ENCODE measurements at places on chromosomes 16 and 17.

DNA sequence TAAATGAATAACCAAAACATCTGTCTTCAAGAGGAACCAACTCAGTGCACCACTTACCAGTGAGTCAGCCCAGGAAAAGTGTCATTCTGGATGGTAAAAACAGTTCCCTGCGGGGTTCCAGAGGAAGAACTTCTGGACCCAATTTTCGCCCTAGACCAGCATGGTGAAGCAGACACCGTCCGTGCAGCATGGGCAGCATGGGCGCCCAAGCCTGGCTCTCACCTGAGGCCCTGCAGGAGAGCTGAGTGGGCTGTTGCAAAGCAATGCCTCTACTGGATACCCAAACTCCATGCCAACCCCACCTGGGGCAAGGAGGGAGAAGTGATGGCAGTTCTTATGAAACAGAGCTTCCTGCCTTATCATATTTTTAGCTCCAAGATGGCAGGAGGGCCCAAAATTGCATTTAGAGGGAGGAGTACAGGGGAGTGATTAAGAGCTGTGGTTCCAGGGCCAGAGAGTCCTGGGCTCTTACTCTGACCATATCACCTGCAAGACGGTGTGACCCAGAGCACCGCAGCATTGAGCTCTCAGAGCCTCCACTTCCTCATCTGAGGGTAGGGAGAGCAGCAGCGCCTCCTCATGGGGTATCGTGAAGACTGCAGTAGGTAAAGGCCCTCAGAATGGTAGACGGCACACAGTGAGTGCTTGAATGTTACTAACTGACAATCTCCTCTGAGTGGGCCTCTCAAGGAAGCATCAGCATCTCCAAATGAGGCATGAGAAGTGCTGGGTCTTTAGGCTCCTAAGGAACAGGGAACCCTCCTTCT is 16.6 kb upstream of the INPP5K start:
- no peak for DNase-seq

GRCh38 chr16:67878232-67878631 is 5.4 kb downstream of the EDC4 start:
- no peak for DNase-seq

DNA sequence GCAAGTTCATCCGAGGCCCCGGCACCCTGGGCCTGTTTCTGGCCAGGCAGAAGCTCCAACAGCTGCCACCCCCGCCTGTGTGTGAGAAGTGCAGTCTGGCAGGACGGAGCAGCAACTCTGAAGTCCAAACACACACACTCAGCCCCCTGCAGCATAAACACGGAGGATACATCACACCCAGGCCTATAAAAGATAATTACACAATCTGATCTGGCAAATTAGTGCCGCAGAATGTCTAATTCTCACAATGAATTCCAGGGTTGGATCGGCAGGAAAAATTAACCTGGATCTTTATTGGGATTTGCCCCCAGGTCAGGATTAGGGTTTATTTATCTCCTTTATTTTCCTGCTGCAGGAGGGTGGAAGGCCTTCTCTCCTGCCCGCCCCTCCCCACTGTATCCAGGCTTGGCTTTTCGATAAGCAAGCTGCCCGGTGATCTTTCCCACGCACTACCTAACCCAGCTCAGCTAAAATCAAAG is 311.4 kb downstream of the SOX9 start:
- DNase-seq: no peak

- DNase-seq: no peak
Observed at GRCh38 chr16:52634528-52634927, 87.6 kb upstream of the TOX3 start.

- DNase-seq: no peak
Observed at GRCh38 chr16:26111900-26112299, 420.1 kb downstream of the HS3ST4 start.

DNA sequence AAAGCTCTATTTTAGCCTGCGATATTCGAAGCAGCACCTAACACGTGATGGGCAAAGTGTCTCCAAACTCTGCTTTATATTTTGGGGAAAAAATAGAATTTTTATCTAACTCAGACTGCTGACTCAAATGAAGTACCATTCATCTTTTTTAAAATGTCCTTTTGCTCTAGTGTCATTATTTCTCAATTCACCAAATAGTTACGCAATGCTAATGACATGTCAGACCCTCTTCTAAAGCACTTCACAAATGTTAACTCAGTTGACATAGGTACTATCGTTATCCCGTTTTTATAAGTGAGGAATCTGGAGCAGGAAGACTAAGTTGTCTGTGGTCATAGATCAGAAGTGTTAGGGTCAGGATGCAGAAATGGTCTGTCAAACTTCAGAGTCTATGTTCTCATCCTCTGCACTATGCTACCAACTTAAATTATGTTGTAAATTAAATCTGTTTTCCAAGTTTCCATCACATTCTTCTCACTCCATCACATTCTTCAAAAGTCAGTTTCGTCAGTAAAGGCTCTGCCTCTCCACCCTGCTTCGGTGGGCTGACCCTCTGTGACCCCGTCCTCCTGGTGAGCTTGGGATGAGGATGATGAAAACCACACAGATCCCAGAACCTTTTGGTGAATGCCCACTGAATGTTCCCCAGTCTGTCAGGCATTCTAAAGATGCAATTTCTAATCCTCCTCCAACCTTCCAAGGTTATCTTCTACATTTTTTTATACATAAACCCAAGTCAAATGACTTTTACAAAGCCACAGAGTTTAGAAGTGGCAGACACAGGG is 102.8 kb downstream of the ADAMTS18 start:
- no peak for DNase-seq

DNA sequence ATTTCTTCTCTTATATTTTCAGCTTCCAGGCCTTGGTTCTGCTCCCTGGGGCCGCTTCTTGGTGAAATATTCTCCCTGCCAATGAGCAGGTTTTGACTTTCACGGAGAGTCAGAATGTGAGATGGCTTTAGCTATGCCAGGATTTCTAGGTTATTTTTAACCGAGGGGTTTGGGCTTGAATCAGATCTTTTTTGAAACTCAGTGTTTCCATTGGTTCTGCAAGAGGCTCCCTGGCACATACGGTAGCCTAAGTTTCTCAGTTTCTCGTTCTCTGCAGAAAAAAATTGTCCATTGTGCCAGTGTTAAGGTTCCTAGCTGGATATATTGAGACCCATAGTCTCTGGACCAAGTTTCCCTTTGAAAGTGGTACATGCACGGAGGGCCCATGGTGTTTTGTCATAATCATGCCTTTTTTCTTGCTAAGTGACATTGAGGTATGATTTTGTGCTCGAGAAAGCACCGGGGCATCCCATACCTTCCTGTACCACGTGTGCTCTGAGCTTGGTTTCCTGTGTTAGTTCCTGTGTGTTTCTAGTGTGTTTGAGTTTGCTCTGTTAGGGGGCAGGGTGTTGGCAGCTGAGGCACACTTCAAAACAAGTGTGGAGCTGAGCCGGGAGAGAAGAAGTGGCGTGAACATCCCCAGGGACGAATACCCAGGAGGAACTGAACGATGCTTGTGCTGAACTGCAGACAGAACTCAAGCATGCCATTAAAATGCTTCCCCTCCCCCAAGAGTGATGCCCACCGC is 127.2 kb downstream of the HS3ST3B1 start:
- DNase-seq: no peak

DNA sequence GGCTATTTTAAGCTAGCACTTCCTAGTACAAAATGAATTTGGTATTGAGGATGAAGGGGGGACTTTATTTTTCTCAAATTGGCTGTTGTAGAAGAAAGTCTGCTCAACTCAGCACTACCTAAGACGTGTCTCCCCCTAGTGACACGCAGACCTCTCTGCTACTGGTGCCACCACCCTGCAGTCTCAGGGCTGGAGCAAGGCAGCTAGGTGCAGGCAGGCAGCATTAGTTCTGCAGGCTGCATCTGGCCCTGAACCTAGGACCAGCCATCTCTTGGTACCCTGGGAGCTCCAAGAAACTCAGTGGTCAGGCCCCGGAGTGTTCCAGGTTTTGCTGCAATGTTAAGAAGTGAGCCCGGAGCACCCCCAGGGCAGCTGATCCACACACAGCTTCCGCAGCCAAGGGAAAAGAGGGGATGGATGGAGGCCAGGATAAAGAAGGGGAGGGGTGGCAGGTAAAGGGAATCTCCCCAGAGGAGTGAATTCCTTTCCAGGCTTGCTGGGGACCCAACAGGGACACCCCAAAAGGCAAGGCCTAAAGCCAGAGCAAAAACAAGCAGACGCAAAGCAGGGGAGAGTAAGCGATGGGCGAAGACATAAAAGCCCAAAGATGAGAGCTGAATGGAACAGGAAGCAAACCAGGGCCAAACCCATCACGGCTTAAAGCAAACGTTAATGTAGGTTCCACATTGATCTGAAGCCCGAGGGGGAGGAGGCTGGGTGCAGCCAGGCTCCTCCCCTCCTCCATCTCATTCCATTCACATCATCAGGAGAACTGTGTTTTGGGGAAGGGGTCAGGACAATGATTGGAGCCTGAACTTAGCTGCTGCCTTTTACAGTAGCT is 200.5 kb downstream of the ZFHX3 start:
- no peak for DNase-seq

GRCh38 chr17:44385287-44386181 is 3.9 kb downstream of the ITGA2B start:
- DNase-seq: no peak

GRCh38 chr17:31534223-31534888 is 142.9 kb downstream of the RAB11FIP4 start:
- DNase-seq: no peak

- no peak for DNase-seq
Observed at GRCh38 chr16:77262971-77263370, 63.8 kb downstream of the SYCE1L start.

DNA sequence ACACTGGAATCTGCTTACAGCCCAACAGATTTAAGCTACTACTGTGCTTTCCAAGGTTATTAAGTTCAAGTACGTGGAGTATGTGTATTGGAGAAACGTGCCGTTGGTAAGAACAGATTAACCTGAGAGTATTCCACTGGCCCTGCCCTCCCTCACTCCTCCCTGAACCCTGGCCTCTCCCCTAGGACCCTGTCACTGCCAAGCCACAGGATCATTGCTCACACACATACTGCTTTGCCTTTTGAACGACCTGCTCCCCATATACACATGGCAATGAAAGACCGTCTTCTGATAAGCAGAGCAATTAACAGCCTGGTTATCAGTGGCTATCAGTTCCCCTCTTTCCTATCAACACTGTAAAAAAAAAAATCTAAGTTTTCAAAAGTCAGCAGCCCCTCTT is 458.9 kb upstream of the DYNLRB2 start:
- no peak for DNase-seq

DNA sequence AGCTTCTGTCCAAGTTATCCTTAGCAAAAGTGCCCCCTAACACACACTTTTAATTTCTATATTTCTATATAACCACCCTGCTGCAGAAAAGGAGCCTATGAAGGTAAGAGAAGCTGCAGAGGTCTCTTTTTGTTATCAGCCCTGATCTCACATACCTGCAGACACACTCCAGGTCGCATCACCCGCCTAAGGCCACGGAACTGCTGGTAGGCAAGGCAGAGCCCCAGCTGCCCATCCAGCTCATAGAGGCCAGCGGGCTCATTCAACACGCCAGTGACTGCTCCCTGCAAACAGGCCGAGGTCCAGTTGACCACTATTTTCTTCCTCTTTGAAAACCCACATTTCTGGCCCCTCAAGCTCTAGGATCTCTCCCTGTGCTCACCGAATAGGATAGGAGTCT is 12.2 kb downstream of the CTC1 start:
- DNase-seq: no peak

All from NCI-H2107 (cell line).